ENCODE measurements at places on chromosomes 4 and X.

- DNase-seq: no peak
Observed at GRCh38 chr4:20592663-20593062, 107.6 kb upstream of the PACRGL start.

GRCh38 chr4:13298655-13299054, 185.5 kb downstream of the RAB28 start:
- DNase-seq: no peak

DNA sequence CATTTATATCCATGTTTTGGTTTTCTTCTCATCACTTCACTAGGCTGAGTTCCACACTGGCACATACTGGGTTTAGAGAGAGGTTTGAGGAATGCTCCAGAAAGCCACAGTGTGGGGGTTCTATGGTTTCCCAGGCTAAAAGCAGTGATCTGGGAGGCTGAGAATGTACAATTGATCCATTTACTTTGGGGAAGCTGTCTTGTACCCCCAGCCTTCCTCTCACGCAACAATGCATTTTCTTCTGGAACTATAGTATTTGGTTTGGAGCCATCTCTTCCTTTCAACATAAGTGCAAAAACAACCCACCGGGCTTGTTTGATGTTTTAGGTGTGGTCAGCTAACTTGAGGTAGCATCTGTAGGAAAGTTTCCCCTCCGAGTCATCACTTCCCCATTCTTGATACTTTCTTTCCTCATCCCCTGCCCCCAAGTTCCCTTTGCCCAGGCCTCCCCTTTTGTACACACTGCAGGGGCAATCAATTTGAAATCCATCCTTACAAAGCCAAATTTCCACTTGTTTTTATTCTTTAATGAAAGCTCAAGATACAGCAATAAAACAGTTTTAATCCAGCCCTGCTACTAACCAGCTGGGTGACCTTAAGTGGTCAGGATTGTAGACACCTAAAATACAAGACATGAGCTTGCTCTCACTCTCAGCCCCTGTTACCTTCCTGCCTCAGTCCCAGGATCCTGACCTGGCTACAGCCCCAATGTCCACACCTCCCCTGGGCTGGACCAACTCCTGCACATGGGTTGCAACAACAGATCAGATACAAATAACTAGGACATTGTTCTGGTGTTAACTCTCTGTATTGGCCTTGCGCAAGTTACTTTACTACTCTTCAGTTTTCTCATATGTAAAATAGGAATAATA, 109.2 kb downstream of the FHDC1 start:
- DNase-seq: no peak

- DNase-seq: no peak
Observed at GRCh38 chr4:15443371-15444160, 15.7 kb downstream of the C1QTNF7 start.

DNA sequence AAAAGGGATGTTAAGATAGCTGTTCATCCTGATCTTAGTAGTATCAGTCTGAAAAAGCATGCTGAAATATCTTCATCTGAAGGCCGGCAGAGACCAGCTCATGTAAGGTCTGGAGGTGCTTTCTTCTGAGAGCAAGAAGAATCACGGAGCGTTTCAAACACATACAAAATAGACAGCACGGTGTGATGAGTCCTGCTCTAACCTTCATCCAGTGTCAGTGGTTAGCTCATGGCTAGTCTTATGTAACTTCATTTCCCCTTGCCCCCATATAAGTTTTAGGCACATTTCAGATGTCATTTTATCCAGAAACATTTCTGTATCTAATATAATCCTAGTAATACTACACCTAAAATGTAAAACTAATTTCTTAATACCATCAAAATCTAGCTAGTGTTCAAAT, 27.8 kb downstream of the ADD1 start:
- DNase-seq: no peak

- no peak for DNase-seq
Observed at GRCh38 chr4:27819246-27819645, 958.6 kb downstream of the STIM2 start.

GRCh38 chrX:115029869-115030570, 12.6 kb upstream of the IL13RA2 start:
- no peak for DNase-seq

DNA sequence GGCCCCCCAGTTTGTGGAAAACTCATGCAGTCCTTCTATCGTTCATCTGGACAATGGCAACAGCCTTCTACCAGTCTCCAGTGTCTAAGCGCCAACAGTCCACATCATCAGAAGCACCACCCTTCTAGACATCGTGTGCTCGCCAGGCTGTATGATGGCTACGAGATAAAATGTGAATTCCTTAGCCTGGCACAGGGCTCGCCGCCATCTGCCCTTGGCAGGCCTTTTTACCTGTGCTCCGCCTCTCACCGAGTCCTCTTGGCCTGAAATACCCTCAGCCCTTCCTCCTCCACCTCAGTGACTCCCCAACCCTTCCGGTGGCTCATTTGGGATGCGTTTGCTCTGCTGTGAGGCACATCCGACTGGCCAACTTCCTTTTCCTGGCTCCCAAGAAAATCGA, 15.9 kb upstream of the STS start:
- DNase-seq: no peak

GRCh38 chrX:22577181-22577580, 304.5 kb downstream of the CBLL2 start:
- no peak for DNase-seq

- DNase-seq: no peak
Observed at GRCh38 chrX:119482041-119482440, 13.8 kb downstream of the SLC25A5 start.

DNA sequence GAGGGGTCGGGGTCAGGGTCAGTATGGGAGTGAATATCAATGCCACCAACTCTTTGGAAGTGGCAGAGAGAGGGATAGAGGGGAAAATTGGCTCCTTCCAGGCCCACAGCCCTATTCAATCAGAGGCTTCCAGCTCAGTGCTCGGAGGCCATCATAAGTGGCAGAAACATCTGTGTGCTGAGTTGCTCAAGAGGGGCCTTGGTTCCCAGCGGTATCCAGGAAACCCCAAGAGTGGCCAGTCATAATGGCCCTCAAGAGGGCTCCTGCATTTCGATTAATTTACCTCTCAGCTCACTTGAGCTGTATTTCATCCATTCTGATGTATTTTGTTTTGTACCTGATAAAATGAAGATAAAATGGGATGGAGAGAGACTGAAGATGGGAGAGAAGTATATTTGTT, 154.3 kb upstream of the EOLA2 start:
- no peak for DNase-seq

- DNase-seq: no peak
Observed at GRCh38 chr4:102586002-102586643, 85.0 kb downstream of the NFKB1 start.

GRCh38 chr4:8220661-8221450, 21.8 kb downstream of the SH3TC1 start:
- no peak for DNase-seq

DNA sequence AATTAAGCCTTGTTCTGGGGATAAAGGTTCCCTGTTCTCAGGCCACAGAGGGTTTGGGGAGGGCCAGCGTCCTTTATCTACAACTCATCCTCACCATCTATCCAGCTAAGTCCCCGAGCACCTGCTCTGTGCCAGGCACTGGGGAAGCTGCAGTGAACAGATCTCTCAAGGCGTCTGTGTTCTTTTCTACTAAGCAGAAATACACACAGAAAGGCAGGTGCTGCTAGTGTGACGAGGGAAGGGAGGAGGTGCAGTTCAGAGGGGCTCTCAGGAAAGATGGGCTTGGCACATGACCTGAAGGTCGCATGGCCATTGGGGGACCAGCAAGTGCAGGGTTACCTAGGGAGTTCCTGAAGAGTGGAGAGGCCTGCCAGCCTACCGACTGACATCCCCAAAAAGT, 352.2 kb downstream of the NR3C2 start:
- DNase-seq: no peak

- no peak for DNase-seq
Observed at GRCh38 chrX:95382799-95383198, 1301.8 kb upstream of the DIAPH2 start.

GRCh38 chr4:151784706-151785105, 23.9 kb upstream of the GATB start:
- no peak for DNase-seq

- no peak for DNase-seq
Observed at GRCh38 chr4:7978489-7978888, 38.8 kb upstream of the AFAP1 start.

DNA sequence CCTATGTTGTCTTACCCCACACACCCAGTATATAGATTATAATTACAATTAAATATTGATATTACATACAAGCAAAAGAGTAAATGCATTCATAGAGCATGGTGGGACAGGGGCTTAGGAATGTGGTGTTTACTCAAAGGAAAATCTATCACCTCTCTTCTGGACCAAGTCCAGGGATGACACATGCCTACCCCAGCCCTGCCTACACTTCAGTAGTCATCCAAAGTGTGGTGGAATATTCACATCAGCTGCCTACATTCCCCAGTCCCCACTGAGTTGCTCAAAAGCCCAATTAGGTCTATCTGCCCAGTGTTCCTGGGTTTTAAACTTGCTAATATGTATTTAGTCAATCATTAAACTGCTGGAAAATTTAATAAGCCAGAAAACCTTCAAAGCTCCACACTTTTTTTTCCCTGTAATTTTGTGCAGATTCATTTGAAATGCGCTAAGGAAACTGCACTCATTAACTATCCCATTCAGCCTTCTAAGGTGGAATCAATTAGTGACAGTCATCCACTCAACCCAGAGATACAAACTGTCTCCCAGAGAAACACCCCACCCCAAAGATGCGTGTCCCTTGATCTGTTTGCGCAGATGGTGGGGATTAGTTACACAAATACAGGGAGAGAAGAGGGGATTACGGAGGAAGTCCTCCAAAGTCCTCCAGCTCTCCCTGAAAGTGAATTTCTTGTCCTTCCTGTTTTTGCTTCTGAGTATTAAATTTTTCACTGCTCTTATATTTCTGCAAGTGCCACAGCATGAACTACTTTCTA, 91.7 kb upstream of the KDR start:
- DNase-seq: no peak

DNA sequence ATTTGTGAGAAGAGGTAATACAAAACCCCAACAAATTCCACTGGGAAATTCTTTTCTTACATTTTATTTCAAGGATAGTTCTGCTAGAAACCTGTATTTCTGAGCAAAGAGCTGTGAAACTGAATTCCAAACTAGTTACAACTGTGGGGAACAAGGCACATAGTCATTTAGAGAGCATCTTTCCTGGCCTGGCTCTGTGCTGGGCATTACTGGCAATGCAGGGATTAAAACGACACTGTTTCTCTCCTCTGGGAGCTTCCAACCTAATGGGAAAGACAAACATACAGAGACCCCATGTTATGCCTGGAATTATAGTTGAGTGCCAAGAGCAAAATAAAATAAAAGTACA, 36.5 kb downstream of the SUPT20HL1 start:
- no peak for DNase-seq

- DNase-seq: no peak
Observed at GRCh38 chr4:105399532-105400161, 74.2 kb downstream of the PPA2 start.

GRCh38 chrX:12929701-12930100, 23.3 kb downstream of the TLR8 start:
- no peak for DNase-seq
